ENCODE measurements at places on chromosomes 7 and 10. TPM values are rescaled to one million over a fixed set of nuclear protein-coding genes. Genes with fewer than 3 reads are reported as not detected.

GRCh38 chr7:107035446-107035845, 9.1 kb upstream of the PRKAR2B start:
- DNase-seq, result no peak

Gene SUN1
- 158 TPM for total RNA-seq

Gene C10orf53
- total RNA-seq, result not detected

Gene PSD
- total RNA-seq, result 10.2 TPM

- DNase-seq, result no peak
These were observed 155.7 kb upstream of the HGF start for GRCh38 chr7:81925530-81925929.

GRCh38 chr7:127258111-127258510, 5.4 kb upstream of the GRM8 start:
- DNase-seq, result no peak

Gene GJC3
- 3.7 TPM for total RNA-seq

DNA sequence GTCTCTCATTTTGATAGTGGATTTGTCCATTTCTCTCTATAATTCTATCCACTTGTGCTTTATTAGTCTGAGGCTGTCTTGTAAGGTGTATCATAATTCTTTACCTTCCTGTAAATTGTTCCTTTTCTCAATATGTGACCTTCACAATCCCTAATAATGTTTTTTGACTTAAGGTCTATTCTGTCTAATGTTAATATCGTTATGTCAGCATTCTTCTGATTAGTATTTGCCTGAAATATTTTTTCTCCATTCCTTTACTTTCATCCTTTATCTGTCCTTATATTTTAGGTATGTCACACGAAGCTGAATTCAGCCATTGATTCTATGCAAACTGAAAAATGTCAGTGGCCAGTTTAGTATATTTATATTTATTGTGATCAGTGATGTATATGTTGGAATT, 99.8 kb downstream of the HBP1 start:
- DNase-seq, result no peak

- no peak for DNase-seq
These were observed 89.3 kb upstream of the PDGFA start for GRCh38 chr7:608954-609353.

- DNase-seq, result no peak
These were observed 11.3 kb downstream of the GNAI1 start for GRCh38 chr7:80145780-80146422.

Gene STEAP4
- total RNA-seq, result 0.18 TPM

Gene ZNF138
- 21.4 TPM for total RNA-seq

DNA sequence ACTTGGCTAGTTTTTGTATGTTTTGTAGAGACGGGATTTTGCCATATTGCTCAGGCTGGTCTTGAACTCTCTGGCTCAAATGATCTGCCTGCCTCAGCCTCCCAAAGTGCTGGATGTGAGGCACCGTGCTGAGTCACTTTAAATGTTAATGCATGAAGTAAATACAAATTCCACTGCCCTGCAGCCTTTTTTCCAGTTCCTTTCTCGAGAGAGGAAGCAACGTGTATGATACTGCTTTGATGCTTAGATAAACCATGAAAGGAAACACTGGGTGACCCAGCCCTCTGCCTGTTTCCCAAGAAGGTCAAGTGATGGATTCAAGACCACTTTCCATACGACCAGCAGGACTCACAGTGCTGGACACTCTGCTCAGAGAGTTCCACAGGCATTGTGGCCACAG, 11.3 kb upstream of the MRPS24 start:
- DNase-seq, result no peak

DNA sequence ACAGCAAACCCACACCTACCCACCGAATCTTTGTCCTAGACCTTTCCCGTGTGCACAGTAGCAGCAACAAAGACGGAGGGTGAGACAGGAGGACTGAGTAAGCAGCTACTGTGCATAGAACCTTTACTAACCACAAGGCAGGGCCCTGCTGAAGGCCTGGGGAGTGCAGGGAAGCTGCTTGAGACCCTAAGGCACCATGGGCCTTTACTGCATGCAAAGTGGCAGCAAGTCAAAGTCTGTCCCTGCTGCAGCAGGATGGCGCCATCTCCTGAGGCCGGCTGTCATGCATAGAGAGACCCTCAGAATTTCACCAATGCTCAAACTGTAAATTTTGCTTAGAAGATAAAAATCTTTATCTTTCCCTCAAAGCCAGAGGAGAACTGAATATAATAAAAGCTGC, 610.5 kb downstream of the ACTR3B start:
- DNase-seq, result no peak

DNA sequence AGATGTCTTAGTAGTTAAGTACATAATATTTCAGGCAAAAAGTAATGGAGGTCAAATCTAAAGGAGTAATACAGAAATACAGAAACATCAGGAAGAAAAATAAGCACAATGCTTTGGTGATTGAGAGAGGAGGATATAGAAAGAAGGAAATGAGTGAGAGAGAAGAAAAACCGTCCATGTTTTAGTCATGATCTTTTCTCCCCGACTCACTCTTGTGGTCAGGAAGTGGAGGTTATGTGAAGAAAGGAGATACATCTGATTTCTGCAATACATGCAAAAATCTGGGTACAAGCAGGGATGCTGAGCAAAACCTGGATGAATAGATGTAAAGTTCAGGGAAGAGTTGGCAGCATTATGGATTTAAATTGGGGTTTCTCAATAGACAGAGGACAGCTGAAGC, 1122.5 kb downstream of the SORCS3 start:
- no peak for DNase-seq

- no peak for DNase-seq
These were observed 478.2 kb upstream of the FOXK1 start for GRCh38 chr7:4203626-4204512.

Gene CALHM1
- total RNA-seq, result 0.30 TPM

GRCh38 chr7:16603633-16604032, 41.9 kb downstream of the ANKMY2 start:
- DNase-seq, result no peak

- DNase-seq, result peak; percentile 30
These were observed 14.7 kb downstream of the MMRN2 start for GRCh38 chr10:86942441-86943315.

DNA sequence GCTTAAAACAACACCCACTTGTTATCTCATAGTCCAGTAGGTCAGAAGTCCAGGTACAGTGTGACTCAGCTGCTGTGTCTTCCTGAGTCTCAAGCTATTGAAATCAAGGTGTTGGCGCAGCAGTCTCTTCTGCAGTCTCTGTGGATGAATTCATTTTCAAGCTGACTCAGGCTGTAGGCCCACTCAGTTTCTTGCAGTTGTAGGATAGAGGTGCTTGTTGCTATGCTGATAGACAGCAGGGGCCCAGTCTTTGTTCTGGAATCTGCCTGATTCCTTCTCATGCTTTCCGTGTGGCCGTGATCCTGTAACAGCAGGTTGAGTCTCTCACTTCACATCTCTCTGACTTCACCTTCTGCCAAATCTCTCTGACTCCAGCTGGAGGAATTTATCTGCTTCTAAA, 400.4 kb upstream of the POM121L12 start:
- no peak for DNase-seq

Gene ZNF425
- total RNA-seq, result 3.8 TPM

Gene CACNB2
- 4.4 TPM for total RNA-seq

DNA sequence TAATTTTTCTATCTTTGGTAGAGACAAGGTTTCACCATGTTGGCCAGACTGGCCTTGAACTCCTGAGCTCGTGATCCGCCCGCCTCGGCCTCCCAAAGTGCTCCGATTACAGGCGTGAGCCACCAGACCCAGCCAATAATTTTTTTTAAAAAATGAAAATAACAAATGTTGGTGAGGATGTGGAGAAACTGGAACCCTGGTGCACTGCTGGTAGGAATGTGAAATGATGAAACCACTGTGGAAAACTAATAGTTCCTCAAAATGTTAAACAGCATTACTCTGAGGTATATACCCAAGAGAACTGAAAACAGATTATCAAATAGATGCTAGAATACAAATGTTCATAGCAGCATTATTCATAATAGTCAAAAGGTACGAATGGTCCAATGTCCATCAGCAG, 23.0 kb upstream of the YWHAG start:
- no peak for DNase-seq

Gene GPR22
- not detected for total RNA-seq

GRCh38 chr10:72263613-72264241, 10.0 kb upstream of the DDIT4 start:
- no peak for DNase-seq

- DNase-seq, result no peak
These were observed 367.6 kb downstream of the DNAJB6 start for GRCh38 chr7:157704365-157704764.

Gene LRIT1
- not detected for total RNA-seq

Gene WIPF3
- 10.5 TPM for total RNA-seq

GRCh38 chr7:107002529-107002998, 41.9 kb upstream of the PRKAR2B start:
- no peak for DNase-seq

Gene AP5Z1
- 25.6 TPM for total RNA-seq

Gene MUC12
- 6.5 TPM for total RNA-seq

DNA sequence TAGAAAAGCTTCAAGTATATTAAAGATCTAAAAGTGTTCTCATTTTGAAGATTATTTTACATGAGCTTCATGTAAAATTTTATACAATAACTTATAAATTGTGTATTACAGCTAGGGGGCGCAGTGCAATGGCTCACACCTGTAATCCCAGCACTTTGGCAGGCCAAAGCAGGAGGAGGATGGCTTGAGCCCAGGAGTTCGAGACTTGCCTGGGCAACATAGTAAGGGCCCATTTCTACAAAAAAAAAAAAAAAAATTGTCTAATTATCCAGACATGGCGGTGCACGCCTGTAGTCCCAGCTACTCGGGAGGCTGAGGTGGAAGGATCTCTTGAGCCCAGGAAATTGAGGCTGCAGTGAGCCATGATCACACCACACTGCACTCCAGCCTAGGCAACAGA, 16.6 kb downstream of the ACBD5 start:
- DNase-seq, result peak; percentile 28

DNA sequence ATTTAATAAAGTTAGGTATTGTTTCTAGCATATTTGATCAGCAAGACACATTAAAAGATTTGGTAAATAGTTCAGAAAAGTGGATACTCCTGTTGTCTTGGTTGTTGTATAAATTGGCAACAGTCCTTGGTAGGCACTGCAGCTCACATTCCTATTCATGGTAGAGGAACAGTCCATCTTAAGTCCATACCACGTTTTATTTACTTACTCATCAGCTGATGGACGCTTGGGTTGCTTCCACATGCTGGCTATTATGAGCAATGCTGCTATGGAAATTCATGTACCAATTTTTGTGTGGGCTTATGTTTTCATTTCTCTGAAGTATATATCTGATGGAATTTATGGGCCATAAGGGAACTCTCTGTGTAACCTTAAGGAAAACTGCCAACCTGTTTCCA, 43.3 kb downstream of the C10orf120 start:
- no peak for DNase-seq

GRCh38 chr7:149292462-149292823, 30.4 kb downstream of the ZNF783 start:
- DNase-seq, result peak; percentile 38

Gene GATA3
- 0.72 TPM for total RNA-seq

- no peak for DNase-seq
These were observed 120.8 kb upstream of the NANOS1 start for GRCh38 chr10:118908557-118909256.

- DNase-seq, result no peak
These were observed 380.6 kb upstream of the IGFBP3 start for GRCh38 chr7:46301677-46302076.

Gene CPA4
- not detected for total RNA-seq

GRCh38 chr10:130714742-130715467, 578.7 kb downstream of the GLRX3 start:
- DNase-seq, result no peak

Gene ZNF487
- total RNA-seq, result 1.4 TPM

Gene CALCR
- total RNA-seq, result 1.2 TPM

- no peak for DNase-seq
These were observed 6.2 kb downstream of the PAXIP1 start for GRCh38 chr7:154996756-154997155.

- DNase-seq, result no peak
These were observed 121.8 kb upstream of the AFAP1L2 start for GRCh38 chr10:114526126-114526503.

DNA sequence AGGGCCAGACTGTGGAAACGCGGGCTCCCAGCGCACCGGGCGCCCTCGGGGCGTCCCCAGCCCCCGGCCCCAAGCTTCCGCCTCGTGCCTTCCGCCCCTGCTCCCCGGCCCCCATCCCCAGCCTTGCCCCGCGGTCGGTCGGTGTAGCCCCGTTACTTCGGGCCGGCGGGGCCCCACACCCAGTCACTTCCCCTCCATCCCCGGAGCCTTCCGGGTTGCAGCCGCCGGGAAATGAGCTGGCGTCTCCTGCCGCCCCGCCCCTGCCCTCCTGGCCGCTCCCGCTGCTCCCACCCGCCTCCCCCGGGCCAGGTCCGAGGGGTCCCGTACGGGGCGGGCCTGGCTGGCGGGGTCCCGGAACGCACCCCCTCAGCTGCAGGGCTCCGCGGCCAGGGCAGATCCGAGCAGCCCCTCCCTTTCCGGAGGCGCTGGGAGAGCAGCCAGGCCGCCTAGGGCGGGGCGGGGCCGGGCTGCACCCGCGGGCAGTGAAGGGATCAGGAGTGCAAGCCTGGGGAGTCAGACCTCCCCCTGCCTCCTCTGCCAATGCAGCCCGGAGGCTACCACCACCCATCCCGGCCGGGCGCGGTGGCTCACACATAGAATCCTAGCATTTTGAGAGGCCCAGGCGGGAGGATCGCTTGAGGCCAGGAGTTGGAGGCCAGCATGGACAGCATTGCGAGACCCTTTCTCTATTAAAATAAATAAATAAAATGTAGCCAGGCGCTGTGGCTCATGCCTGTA, 709 bp downstream of the ARPC1B start:
- peak; percentile 60 for DNase-seq

GRCh38 chr7:26603631-26604030, 260.8 kb downstream of the SKAP2 start:
- peak; percentile 28 for DNase-seq

All from WTC11 (cell line).